ENCODE measurements at places on chromosomes 13 and 19.

- DNase-seq: peak; percentile 2
Observed at GRCh38 chr13:77184455-77184854, 142.4 kb downstream of the MYCBP2 start.

DNA sequence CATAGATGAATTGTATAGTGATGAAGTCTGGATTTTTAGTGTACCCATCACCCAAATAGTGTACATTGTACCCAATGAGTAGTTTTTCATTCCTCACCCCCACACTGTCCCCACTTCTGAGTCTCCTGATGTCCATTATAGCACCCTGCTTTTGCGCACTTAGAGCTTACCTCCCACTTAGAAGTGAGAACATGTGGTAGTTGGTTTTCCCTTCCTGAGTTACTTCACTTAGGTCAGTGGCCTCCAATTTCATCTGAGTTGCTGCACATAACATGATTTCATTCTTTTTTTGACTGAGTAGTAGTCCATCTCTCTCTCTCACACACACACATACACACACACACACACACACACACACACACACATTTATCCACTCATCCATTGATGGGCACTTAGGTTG is 43.2 kb upstream of the ALOX5AP start:
- no peak for DNase-seq

- DNase-seq: no peak
Observed at GRCh38 chr13:102195566-102196462, 206.0 kb downstream of the FGF14 start.

GRCh38 chr13:92830821-92831220 is 395.8 kb upstream of the GPC6 start:
- DNase-seq: no peak

- DNase-seq: no peak
Observed at GRCh38 chr13:23728807-23729206, 158.6 kb downstream of the TNFRSF19 start.

DNA sequence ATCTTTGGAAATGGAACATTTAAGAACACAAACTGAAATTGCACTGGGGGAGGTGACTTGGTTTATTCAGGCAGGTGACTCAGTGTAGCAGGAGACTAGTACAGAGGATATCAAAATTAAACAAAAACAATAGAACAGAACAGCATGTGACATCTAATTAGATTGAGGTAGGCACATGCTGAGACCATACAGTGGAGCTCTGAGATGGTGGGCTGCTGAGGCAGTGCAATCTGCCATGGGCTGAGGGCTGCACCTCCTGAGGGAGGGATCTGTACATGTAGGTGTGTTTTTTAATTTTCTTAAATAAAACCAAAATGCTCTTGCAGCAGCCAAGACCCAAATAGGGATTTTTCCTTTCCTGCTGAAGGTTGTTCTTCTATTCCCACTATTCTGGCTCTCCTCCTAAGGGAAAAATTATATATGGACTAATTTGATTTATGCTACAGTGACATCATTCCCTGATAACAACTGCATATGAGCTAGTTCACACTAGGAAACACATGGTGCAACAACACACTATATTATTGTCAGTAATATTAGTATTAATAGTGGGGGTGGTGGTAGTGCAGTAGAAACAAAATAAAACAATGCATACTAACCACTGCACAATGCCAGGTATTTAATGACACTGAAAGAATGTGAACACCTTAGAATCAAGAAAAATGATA is 48.0 kb downstream of the LNX2 start:
- DNase-seq: no peak

GRCh38 chr19:18475762-18476331 is 37.9 kb upstream of the ISYNA1 start:
- DNase-seq: no peak

DNA sequence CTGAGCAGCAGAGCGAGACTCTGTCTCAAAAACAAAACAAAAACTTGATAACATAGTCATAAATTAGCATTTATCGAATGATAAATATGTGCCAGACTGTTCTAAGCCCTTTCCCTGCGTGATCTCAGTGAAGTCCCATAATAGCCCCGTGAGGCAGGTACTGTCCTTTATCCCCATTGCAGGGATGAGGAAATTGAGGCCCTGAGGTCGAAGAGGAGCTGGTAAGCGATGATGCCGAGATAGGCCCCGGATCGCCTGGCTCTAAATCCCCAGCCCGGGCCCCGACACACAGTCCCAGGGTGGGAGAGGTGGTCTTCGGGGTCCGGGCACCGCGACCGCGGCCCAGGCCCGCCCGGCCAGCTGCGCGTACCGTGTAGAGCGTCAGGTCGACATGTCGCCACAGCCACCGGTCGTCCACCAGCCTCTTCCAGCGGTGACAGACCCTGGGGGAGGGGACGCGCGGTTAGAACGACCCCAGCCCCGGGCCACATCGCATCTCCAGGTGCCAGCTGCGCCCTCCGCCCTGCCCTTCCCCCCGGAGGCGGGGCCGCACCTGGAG is 625 bp downstream of the FBXL12 start:
- DNase-seq: peak; percentile 7

GRCh38 chr19:12187625-12188024 is 24.7 kb downstream of the ZNF136 start:
- DNase-seq: no peak

- DNase-seq: no peak
Observed at GRCh38 chr13:60441761-60442160, 44.7 kb downstream of the TDRD3 start.

- DNase-seq: no peak
Observed at GRCh38 chr13:60590800-60591747, 194.1 kb downstream of the TDRD3 start.

GRCh38 chr13:111470933-111471332 is 150.5 kb downstream of the TEX29 start:
- no peak for DNase-seq

DNA sequence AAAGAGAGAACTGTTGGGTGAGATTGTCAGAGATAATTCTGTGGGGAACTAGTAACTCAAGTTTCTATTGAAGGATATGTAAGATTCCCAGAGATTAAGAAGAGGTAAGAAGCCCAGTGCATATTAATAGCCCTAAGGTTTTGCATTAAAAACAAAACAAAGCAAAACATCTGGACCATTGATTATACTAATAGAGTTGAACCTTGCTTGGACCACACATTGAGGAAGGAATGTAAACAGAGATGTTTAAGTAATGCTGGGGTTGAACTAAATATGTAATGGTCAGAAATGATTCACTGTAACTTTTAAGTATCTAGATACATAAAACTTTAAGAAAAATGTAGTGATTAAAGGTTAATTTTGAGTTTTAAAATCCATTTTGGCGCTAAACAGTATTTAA is 1770.0 kb downstream of the PCDH9 start:
- DNase-seq: no peak

GRCh38 chr19:10968527-10969135 is 7.8 kb downstream of the SMARCA4 start:
- DNase-seq: no peak

GRCh38 chr13:31138515-31138914 is 23.2 kb downstream of the HSPH1 start:
- DNase-seq: no peak

DNA sequence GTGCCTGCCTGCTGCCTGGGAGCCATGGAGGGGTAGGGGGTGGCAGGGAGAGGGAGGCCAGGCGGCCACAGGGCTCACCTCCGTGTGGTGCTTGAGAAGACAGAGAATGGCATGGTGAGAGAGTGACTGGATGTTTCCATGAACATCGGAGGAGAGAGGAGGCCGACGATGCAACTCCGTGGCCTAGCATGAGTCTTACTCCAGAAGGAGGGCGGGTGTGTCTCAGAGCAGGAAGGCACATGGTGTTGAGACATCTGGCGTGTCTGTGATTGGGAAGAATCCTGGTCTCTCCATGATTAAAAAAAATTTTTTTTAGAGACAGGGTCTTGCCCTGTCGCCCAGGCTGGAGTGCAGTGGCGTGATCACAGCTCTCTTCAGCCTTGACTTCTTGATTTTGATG is 5.1 kb downstream of the IRGC start:
- no peak for DNase-seq

DNA sequence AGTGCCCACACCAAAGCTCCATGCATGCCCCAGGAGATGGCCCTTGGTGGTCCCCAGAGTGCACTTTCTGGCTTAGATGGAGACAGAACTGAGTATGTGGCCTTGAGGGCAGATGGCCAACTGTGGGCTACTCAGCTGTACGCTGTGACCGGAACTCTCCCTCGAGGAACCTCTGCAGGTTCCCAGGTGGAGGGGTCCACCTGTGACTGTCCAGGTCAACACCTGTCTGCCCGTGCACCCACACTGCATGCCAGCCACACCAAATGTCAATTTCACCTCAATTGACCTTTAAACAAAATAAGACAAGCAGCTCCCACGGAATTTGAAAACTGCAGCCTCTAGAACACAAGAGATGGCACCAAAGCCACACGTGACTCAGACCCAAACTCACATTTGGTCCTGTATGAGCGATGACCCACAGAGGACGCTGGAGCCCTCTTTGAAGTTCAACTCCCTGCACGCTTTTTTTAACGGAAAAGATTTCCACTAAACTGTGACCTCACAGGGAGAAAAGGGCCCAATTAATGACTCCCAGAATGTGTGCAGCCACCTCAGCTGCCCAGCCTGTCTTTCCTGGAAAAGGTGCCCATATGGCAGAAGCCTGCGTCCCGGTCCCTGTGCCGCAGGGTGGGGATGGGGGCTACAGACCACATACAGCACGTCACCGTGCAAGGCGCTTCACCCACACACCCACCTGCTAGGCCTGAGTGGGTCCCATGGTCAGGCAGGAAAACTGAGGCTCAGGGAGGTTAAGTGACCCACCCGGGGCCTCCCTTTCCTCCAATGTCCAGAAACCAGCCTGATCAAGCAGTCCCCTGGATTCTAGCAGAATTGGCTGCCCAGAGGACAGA is 47.7 kb downstream of the KLF2 start:
- no peak for DNase-seq

- DNase-seq: peak; percentile 54
Observed at GRCh38 chr19:51514866-51515481, 13.4 kb upstream of the SIGLEC12 start.

GRCh38 chr13:109840201-109840892 is 54.0 kb upstream of the IRS2 start:
- no peak for DNase-seq

- DNase-seq: no peak
Observed at GRCh38 chr19:17049711-17050280, 23.2 kb upstream of the CPAMD8 start.

DNA sequence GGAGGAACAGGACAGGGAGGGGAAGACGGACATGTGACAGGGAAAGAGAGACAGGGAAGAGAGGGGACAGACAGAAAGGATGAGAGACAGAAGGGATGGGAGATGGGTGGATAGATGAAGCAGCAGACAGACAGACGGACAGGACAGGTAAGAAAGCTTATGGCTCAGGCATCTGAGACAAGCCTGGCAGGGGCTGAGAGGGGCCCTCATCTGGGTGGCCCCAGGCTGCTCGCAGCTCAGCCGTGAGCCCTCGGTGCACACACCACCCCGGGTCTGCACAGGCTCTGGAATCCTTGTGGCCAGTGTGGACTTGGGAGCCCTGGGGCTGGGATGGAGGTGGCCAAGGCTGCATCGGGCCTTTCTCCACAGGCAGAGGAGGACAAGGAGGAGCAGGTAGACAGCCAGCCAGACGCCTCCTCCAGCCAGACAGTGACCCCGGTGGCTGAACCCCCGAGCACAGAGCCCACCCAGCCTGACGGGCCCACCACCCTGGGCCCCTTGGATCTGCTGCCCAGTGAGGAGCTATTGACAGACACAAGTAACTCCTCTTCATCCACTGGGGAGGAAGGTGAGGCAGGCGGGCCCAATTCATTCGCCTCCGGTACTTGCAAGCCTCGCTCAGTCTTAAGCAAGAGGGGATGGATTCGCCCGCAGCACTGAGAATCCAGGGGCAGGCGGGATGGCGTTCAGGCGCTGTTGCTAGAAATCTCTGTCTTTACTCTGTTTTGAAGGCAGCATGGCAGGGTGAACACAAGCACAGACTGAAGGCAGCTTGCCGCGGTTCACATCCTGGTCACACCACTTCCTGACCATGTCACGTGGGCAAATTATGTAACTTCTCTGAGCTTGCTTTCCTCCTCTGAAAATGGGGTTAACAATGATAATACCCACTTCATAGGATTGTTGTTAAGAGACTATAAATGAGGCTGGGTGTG is 14.0 kb downstream of the GRAMD1A start:
- DNase-seq: peak; percentile 84

DNA sequence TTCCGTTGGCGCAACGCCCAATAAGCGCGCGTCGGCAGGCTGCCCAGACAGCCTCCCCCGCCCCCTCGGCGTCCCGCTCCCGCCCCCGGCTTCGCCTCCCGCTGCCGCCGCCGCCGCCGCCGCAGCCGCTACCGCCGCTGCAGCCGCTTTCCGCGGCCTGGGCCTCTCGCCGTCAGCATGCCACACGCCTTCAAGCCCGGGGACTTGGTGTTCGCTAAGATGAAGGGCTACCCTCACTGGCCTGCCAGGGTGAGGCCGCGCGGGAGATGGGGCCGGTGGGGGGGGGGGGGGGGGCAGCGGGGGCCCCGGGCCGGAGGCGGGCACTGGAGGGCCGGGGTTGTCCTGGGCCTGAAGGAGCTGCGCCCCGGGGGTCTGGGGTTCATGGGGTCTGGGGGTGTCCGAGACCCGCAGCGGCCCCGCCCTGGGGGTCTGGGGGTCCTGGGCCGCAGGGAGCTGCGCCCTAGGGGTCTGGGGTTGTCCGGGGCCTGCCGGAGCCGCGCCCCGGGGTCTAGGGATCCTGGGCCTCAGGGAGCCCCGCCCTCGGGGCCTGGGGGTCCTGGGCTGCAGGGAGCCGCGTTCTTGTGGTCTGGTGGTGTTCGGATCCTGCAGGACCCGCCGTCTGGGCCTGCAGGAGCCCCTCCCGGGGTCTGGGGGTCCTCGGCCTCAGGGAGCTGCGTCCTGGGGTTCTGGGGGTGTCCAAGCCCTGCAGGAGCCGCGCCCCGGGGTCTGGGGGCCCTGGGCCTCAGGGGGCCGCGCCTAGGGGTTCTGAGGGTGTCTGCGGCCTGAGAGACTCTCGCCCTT is at the start of gene HDGFL2:
Gene HDGFL2, plus strand, starts transcription at position 124 of the 801 bp plus-strand sequence. Its CDS starts 54 bp downstream, at position 178.
- DNase-seq: no peak

DNA sequence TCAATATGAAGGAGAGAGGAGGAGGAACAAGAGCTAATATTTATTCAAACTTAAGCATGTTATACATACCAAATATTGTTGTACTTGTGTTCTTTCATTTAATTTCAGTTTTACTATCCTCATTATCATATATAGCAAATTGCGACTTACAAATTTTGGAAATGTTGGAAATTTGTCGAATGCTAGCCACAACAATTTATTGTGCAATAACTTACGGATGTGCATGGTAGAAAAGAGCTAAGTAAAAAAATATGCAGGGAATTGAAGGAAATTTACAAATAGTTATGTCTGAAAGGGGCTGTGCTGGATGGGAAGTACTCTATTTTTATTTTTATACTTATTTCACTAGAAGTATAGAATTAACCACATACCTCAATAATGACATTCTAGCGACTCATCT is 376.3 kb downstream of the PCDH20 start:
- DNase-seq: no peak

GRCh38 chr19:54670576-54671357 is 8.0 kb downstream of the LILRB4 start:
- no peak for DNase-seq

DNA sequence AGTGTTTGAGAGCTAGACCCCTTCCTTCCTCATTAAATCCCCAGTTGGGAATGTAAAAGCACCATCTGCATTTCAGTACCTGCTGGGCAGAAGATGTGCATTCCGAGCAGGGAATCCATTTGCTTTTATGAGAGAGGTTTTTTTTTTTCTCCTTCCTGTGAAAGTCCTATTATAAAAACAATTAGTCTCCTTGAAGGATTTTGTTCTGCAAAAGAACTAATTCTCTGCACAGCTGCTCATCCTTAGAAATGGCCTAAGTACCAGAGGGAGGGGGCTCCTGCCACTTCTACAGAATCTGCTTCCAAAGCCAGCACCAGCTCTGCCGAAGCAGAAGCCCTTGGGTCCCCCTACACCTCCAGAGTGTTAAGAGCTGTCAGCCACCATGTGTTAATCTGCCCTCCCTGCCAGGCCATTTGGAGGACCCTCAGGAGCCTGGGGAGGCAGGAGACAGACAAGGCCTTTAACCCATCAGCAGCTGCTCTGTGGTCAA is 36.4 kb upstream of the SERPINE3 start:
- no peak for DNase-seq
